NCI-H2029 treated with DMSO at 0.1 percent for 48 hours (cell line): ENCODE measurements at places on chromosomes 11 and 22.
A peak's percentile ranks its signal among the peaks of the same experiment; 100 is the strongest.

DNA sequence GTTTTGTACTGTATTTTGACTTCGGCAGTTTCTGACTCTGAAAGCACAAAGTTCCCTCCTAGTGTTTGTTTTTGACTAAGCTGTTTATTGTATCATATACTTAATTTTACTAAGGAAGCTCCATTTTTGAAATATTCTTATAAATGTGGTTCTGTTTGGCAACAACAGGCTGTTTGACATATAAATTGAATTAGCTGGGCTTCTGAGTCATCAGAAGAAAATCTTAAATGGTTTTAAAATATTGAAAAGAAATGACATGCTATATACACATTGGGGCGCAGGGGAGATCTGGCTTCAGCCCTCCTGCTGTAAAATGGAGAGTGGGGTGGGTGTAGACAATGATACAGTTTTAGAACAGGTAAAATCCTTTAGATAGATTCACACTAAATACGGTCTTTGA lies 38.6 kb downstream of the SHISA8 start:
- no peak for DNase-seq

- DNase-seq, result no peak
These were observed 195.8 kb downstream of the MAML2 start for GRCh38 chr11:96147186-96147585.

DNA sequence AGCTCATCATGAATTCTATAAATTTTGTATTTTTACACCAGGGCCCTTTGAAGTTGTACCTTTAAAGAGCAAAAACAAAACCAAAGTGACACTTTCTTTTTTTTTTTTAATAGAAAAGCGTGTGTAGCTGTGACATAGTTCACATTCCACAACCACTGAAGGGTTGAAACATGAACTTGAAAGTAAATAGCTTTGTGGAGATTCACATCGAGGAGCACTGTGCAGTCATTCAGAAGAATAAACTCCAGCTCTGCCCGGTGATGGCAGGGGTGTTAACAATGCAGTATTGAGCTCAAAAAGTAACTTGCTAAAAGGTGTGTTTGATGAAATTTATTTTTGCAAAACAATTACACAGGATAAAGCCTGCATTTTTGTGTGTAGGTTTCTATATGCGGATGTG lies 1166.2 kb downstream of the TBC1D22A start:
- no peak for DNase-seq

- DNase-seq, result no peak
These were observed 25.9 kb downstream of the RBX1 start for GRCh38 chr22:40976866-40977700.

DNA sequence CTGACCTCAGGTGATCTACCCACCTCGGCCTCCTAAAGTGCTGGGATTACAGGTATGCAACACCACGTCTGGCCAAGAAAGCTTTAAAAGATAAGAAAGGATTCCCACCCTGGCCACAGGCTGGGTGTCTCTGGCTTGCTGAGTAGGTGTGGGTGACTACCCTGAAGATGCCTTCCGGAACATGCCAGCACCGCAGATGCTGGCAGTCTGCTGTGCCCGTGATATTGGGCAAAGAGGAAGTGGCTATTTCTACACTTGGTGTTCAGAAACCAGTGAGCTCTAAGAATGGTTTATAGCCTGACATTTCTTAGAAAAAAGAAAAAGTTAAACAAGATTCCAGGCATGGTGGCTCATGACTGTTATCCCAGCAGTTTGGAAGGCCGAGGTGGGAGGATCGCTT lies 6.1 kb downstream of the MRPL11 start:
- no peak for DNase-seq

- no peak for DNase-seq
These were observed 287.9 kb downstream of the SWAP70 start for GRCh38 chr11:9951807-9952206.

DNA sequence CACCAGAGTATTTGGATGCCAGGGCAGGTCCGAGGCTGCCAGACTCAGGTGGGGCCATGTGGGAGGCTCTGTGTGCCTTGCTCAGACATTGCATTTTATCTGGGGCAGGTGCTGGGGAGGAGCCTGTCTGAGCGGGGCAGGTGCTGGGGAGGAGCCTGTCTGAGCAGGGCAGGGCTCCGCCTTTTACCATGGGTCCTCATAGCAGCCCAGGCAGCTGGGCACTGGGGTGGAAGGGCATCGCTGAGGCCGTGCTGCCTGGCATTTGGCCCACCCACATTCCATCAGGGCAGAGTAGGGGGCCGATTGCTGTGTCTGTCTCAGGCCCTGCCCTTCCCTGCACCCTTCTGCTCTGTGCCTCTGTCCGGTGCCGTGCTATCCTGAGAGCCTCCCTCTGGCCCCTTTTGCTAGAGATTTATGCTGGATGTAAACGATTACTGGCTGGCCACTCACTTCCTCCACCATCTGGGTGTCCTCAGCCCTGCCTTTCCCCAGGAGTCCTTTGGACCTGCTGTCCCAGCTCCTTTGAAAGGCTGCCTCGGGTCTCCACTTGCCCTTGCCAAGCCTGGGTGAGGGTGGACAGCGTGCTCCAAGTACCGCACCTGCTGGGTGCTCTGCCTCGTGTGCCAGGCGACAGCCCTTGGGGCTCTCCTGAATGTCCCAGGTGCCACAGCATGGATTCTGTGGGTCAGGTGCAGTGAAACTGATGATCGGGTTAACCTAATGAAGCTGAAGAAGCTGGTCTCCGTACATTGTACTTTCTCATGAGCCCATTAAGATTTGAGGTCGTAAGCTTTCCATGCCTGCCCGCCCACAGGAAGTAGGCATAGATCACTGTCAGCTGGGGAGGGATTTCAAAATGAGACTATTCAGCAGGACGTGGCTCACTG lies 281.6 kb downstream of the TBC1D22A start:
- peak; percentile 88 for DNase-seq

DNA sequence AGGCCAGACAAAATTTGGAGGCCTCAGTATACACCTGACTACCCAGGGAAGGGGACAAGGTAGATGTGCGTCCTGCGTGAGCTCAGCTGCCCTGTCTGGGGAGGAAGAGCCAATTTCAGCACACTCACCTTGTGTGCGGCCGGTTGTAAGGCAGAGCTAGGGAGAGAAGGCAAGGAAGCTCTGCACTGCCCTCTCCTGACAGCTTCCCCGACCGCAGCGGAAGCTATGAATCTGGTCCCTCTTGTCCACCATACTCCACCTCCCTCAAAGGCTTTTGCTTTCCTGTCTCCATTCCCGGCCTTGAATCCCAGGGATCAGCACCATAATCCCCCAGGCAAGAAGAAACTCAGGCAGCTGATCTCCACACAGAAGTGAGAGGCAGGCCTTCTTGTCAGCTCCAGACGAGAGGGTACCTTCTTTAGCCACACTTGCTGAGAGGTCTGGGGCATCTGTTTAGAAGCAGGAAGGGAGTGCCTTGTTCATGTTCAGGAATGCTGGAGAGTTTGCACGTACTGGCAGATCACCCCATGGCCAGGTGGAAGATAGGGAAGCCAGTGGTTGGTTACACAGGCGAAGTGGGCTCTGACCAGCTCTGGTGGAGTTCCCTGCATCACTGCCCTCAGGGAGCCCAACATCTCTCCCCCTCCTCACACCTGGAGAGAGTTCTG lies 62.5 kb downstream of the FEZ1 start:
- no peak for DNase-seq

DNA sequence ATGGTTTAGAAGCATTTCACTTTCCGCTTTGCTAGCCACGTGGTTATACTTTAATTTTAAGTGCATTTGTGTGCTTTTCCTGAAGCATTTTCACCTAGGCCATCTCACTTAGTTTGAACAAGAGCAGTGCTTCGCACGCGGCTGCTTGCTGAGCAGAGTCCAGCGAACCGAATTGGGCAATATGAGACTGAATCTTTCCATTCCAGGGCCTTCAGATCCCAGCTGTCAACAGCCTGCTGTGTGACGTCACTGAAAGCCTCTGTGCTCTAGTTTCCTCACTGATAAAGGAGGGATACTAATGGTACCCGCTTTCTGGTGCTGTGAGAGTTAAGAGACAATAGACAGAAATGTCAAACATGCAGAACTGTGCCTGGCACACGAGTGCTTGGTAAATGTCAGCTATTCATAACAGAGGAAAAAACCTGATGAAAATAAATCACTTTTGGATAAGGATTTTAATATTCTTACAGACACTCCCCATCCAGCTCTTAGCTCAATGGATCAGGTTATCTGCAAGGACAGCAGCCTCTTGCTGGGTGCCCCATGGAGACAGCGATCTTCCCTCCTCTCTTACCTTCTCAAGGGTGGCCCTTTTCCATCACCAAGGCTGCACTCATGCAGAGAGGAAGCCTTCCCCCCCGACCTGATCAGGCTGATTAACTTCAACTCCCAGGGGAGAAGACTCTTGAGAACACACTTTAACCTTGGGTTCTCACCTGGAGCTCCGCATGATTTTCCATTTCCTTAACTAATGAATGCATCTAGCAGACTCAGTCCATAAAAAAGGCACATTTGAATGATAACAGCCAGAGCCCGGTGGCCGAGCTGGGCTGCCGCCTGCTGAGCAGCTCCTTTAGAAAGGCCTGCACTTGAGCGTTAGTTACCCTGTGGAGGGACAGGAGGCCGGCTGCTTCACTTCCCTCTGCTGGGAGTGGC lies 3.5 kb upstream of the GLB1L3 start:
- no peak for DNase-seq

- no peak for DNase-seq
These were observed 9.7 kb downstream of the CD5 start for GRCh38 chr11:61111786-61112517.

DNA sequence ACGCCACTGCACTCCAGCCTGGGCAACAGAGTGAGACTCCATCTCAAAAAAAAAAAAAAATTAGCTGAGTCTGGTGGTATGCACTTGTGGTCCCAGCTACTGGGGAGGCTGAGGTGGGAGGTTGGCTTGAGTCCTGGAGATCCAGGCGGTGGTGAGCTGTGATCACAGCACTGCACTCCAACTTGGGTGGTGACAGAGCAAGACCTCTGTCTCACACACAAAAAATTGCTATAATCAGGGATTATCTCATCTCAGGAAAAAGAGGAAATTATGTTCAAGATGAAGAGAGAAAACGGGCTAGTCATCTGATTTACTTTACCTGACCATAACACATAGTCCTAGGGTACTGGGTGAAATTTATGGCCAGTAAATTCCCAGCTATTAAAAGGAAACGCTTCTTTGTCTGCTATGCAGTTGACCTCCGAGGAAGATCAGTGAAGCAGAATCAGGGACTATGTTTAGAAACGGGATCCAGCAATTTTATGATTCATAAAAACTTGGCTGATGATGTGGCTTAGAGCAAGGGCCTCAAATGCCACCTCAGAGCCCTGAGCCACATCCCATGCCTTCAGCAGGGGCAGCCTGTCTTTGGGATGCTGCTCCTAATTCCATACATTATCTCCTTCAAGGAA lies 386.2 kb downstream of the NTM start:
- DNase-seq, result no peak

GRCh38 chr11:27004103-27004502 lies 10.2 kb downstream of the FIBIN start:
- DNase-seq, result no peak

GRCh38 chr22:22553735-22554586 lies 5.1 kb downstream of the PRAME start:
- DNase-seq, result no peak
